ENCODE measurements at places on chromosomes 3 and 15.

GRCh38 chr3:16460886-16461285, 52.6 kb downstream of the RFTN1 start:
- peak; percentile 52 for DNase-seq

DNA sequence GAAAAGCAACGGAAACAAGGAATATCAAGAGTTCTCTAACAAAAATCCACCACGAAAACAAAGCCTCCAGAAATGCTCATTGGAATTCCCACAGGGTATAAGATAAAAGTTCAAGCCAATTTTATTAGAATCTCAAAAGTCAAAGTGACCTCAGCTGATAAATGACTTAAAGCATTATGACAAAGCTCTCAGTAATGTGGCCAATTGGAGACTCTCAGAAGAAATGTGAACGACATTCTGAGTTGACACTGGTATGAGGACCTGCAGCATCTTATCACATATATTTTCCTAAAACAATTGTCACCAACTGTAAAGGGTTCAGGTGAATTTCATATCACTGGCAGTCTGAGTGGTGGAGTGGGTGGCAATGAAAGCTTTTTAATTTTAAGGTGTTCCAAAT, 199.1 kb downstream of the FOXP1 start:
- no peak for DNase-seq

DNA sequence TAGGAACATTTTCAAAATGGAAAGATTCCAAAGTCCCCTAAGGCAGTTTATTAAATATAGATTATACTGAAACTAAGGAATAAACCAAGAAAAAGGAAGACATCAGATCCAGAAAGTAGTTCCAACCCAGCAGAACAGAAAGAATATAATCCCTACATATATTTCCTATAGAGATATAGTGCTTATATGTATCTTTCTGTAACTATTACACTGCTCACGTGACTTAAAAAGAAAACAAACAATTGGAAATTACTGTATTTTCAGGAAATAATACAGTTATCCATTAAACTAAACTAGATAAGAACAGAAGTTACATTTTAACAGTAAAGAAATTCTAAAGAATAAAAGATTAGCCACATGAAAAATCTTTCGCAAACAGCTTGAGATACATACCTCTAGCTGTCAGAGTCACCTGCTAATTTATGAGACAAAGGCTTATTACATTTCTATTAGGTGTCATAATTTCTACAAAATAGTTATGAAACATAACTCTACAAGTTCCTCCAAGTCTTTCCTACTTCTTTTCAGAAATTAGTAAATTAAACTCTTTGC, 10.5 kb downstream of the DPH6 start:
- peak; percentile 15 for DNase-seq

- no peak for DNase-seq
Observed at GRCh38 chr15:43900996-43901395, 74.2 kb downstream of the WDR76 start.

DNA sequence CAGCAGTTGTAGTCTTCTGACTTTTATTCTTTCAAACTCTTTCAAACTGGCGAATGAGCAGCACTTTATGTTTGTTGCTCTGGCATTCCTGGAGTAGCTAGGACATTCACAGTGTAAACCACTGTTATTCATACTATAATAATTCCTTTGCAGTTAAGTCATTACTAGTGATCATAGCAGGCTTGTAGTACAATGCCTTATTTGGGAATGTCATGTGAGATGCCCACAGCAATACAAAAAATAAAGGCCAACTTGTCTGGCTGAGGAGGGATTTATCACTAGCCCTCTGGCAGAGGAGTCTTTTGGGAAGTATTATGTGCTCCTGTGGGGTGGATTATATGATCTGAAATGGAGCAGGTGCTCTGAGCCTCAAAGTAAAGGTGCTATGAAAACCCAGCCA, 197.2 kb downstream of the VGLL3 start:
- DNase-seq: peak; percentile 97

GRCh38 chr3:45218578-45219390, 7.3 kb downstream of the TMEM158 start:
- peak; percentile 32 for DNase-seq

GRCh38 chr15:80614711-80615360, 80.3 kb upstream of the ABHD17C start:
- DNase-seq: no peak

GRCh38 chr3:99925584-99926230, 108.0 kb downstream of the CMSS1 start:
- peak; percentile 56 for DNase-seq

- DNase-seq: peak; percentile 83
Observed at GRCh38 chr3:187361835-187362234, 6.3 kb upstream of the RTP4 start.

DNA sequence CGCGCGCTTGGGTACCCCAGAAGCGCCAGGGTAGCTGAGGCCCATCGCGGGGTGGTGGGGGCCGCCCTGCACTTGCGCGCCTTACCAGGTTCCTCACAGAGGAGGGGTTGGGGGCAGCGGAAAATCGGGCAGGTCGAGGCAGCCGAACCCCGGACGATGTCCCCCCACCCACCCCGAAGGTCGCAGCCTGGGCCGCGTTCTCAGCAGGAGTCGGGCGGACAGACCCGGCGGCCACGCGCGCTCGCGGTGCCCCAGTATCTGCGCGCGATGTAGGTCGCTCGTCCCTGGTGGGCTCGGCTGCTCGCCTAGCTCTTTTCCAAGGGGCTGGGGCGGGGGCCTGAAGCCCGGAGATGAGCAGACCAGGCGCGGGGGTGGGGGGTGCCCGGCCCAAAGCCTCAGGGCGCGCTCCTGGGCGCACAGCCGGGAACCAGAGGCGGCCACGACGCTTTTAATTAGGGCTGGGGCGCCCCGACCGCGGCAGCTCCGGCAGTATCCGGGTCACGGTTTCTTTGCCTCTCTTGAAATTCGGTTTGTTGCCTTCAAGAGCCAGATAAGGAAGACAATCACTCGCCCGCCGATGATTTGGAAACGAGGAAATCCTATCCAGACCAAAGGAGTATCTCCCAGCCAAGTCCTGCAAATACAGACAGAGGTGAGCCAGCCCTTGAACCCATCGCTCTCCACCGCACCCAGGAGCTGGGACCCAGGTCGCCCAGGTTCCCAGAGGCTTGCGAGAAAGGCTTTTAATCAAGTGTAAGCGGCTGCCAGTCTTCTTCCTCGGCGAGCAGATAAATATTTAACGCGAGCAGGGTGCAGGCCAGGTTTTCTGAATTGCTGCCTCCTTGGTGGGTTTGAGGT, 4.6 kb downstream of the SKOR1 start:
- no peak for DNase-seq

GRCh38 chr3:135136361-135137100, 341.5 kb downstream of the EPHB1 start:
- no peak for DNase-seq

DNA sequence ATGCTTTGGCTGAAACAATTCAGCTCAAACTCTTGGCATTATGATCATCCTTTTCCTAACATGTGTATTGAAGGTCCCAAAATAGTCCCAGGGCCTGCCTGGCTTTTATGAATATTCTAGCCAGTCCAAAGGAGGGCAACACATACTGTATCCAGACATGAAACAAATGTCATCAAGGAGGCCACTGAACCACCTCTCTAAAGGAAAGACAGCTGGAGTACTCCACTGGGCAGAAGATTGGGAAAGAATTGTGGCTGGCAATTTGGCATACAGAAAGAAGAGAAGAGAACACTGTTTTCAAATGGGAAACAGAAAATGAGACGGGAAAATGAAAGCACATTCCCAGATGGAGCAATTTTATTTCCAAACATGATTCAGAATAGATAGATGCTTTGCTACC, 80.6 kb downstream of the NCEH1 start:
- DNase-seq: no peak

DNA sequence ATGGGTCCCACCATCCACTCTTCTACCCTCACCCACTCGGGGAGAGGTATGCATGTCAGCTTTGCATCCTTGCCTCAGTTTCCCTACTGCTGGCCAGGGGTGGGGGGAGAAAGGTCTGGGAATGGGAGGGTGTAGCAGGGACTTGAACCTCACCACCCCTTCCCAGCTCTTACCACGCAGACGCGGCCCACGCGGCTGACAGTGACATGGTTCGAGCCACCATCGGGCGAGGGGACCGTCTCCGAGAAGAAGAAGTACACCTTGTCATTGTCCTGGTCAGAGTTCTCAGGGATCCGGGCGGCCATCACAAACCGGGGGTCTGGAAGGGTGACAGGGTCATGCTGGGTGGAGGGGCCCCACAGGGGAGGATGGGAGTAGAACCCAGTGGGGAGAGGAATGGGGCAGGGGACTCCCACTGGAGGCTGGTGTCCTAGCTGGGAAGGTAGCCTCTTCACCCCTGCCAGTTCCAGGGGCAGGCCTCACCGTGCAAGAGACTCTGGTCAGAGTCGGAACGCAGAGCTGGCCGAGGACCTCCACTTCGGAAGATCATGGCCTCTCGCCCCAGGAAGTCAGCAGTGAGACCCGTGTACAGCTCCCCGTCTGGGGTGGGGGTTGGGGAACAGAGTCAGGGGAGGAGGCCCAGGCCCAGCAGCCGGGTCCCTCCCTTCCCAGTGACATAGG, 3.7 kb downstream of the SEMA3G start:
- DNase-seq: no peak

- DNase-seq: no peak
Observed at GRCh38 chr3:152330559-152330958, 61.8 kb downstream of the MBNL1 start.

GRCh38 chr3:187743195-187744141, 1.8 kb downstream of the BCL6 start:
- no peak for DNase-seq

DNA sequence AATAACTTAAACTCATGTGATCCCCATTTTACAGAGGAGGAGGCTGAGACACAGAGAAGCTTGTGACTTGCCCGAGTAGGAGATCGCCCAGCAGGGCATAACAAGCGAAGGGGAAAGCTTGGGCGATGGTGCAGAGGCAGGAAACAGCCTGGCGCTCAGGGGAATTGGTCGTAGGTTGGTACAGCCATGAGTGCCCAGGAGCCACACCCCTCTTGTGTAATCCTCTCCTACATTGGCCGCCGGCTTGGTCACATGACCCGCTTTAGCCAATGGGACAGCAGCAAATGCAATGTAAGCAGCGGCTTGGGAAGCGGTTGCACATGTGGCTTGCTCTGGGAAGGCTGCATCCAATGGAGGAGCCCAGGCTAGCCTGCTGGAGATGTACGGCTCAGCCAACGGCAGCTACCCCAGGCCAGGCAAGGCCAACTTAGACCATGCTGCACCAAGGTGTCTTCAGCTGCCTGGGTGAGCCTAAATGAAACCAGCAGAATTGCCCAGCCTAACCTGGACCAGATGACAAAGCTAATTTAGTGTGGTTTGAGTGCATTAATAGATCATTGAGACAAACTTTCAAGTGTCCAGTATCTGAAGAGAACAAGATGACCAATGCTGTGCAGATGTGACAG, 50.3 kb upstream of the SLC6A6 start:
- DNase-seq: no peak

DNA sequence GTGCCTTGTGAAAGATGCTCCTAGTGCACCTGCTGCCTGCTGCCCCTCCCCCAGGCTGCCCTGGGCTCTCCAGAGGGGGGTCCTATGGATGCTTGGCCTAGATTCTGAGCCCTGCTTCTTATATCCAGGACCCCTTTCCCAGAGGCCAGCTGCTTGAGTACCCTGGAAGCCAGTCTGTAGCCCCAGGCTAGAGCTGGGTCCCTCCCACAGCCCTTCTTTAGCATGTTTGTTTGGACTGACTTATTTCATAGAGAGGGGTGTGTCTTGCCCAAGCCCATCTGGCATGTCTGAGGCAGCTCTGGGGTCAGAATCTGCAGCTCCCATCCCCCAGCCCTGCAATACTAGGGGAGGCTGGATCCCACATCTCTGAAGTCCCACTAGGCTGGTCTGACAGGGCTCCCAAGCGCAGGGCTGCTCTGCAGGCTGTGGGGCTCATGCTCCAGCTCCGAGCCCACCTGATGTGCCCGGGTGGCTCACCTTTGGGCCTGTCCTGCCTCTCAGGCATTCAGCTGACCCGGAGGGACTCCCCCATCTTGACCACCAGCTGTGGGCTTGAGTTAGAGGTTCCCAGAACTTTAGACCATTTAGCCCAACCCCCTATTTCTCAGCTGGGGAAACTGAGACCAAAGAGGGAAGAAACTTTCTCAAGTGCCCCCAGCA, 3.1 kb downstream of the CHRNB4 start:
- DNase-seq: no peak

DNA sequence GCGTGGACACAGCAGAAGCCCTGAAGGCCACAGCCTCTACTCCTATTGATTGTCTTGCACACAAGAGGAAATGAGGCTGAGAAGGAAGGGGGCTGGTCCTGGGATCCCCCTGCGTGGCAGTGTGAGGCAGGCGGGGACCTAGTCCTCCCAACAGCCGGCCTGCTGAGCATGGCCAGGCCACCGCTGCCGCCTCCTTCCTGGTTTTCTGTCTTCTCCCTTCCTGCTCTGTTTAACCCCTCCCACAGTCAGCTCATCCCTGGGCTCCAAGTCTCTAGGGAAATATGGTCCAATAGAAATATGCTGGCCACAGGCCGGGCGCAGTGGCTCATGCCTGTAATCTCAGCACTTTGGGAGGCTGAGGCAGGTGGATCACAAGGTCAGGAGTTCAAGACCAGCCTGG, 42.1 kb upstream of the HES1 start:
- DNase-seq: no peak

- DNase-seq: no peak
Observed at GRCh38 chr15:69666921-69667811, 214.5 kb downstream of the RPLP1 start.

- no peak for DNase-seq
Observed at GRCh38 chr15:28273873-28274610, 47.9 kb downstream of the HERC2 start.

- peak; percentile 93 for DNase-seq
Observed at GRCh38 chr3:64291345-64291744, 66.1 kb upstream of the PRICKLE2 start.

- DNase-seq: no peak
Observed at GRCh38 chr3:114333923-114334240, 40.1 kb downstream of the TIGIT start.

DNA sequence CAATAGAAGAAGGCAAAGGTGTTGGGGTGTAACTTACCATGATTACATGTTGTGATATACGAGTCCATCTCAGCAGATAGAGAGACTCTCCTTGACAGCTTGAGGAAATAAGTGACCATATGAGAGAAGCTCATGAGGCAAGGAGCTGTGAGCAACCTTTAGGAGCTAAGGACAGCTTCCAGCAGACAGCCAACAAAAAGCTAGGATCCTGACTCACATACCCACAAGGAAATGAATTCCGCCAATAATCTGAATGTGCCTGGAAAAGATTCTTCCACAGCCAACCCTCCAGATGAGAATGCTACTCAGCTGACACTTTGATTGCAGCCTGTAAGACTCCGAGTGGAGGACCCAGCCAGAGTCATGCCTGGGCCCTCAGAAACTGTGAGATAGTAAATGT, 339.6 kb upstream of the TPRG1 start:
- peak; percentile 47 for DNase-seq

DNA sequence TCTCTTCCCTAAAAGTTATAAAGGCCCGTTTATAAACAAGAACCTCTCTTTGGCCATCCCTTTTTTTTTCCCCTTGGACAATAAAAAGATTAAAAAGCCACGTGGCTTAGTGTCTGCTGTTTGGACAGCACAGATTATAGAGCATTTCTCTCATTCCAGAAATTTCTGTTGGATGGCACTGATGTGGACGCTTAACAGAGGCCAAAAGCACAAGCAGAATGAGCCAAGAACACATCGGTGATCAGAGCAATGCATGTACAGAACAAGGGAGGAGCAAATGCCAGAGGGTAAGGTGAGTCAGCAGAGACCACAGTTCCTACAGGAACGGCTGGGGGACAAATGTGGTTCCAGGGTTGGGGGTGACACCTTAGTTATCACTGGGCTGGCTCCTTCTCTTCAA, 30.3 kb upstream of the CTNNB1 start:
- DNase-seq: no peak

All from renal cortical epithelial cell (primary cell).